Kasumi-1 (cell line): ENCODE measurements at places on chromosomes 1 and 21.

- DNase-seq = peak; percentile 82
Observed at GRCh38 chr1:26602378-26602959, 72.9 kb downstream of the RPS6KA1 start.

GRCh38 chr1:197637406-197637805 is 137.9 kb downstream of the DENND1B start:
- DNase-seq = no peak

DNA sequence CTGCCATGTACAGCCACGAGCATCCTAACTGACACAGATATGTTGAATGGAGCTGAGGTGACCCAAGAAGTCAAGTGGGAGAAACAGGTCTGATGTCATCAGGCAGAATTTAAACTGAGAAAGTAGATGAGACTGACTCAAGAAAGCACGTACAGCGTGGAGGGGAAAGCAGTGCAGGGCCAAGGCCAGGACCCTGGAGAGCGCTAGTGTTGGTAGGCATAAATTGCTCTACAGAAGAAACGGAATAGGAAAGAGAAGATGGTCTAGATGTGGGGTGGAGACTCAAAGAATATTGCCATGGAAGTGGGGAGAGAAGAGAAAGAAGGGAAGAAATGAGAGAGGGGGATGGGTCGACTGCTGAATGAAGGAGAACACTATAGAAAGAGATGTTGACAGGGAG is 45.3 kb upstream of the GJB5 start:
- DNase-seq = peak; percentile 2

DNA sequence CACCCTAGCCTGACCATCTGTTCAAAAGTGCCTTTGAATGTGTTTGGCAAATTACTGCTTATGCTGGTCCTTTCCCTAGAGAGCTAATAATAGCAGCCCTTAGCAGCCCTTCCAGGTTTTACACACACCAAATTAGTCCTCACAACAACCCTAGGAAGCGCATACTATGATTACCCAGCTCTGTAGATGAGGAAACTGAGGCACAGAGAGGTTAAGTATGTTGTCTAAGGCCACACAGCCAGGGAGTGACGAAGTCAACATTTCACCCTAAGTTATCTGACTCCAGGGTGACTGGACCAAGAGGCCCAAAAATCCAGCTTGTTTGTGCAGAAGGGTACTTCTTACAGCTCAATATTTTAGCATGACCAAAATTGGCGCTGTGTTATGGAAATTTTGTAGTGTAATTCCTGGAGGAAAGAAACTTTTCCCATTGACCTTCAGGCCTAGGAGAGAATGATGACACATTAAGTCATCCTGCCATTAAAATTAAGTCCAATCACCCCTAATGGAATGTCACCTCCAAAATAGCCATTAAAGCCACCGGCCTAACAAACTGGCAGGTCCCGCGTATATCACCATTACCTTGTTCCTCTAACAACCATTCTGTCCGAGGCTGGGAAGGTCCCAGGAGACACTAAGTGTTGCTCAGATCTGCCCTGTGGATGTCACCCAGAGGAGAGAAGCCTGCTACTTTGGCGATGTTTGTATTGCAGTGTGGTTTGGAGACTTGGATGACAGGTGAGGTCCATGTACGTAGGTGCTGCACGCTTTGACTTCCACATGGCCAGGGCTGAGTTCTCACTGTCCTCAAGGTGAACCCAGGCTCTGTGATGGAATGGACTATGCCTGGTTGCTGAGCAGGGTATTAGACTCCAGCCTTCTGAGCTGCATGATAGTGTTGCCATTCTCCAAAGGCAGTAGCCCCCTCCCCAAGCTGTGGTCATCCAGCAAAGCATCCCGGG is 258.3 kb downstream of the TOMM20 start:
- no peak for DNase-seq

DNA sequence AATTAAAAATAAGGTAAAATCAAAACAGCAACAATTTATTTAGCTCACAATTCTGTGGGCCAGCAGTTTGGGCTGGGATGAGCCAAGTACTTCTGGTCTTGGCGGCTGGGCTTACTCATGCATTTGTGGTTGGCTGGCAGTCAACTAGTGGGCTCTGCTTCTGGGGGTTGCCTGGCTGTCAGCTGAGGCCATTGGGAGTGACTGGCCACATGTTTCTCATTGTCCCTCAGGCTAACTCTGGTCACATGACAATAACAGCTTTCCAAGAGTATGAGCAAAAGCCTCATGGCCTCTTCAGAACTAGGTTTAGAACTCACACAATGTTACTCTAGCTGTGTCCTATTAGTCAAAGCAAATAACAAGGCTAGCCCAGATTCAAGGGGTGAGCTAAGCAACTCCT is 15.6 kb upstream of the CHIA start:
- no peak for DNase-seq

GRCh38 chr1:67787746-67788145 is 45.5 kb downstream of the GNG12 start:
- DNase-seq = no peak

DNA sequence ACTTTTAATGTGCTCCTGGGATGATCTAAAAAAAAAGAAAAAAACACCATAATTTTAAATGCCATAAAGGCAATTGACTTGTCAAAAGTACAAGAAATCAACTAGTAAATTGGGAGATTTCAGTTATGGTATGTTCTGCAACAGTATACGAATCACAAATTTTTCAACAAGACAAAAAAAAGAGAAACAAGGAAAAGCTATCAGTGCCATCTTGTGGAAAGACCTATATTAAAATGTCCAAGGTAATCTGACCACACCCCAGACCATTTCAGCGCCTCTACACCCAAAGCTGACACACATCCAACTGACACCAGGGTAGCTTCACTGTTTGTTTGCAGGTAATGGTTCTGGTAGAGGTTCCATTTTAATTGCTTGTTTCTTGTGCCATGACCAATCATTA is 5.0 kb upstream of the DUSP23 start:
- DNase-seq = peak; percentile 14

DNA sequence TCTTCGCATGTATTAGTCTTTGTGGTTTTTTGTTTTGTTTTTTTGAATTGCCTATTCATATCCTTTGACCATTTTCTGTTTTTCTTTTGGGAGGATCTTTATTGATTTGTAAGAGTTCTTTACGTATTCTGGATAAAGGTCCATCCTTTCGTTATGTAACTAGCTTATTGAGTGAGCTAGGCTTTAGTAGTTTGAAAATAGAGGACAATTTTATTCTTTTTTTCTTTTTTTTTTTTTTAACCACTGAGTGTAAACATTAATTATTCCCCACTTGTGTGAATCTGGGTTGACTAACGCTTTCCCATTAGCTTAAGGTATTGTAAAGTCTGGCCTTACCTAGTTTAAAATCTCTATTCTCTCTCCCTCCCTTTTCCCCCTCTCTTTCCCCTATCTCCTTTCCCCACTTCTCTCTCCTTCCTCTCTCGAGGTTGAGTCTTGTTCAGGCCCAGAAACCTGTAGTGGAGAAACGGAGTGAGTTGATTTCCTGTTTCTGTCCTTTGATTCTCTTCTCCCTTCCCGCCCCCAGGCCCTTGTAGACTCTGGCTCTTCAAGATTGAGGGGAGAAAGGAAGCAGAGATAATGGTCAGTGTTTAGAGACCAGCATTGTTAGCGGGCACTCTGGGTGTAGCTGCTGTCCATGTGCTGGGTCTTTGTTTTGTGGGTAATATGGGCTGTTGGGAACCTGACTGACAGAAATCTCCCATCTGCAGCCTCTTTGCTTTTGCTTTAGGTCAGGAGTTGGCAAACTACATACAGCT is 1.5 kb downstream of the MORC3 start:
- DNase-seq = peak; percentile 65

- no peak for DNase-seq
Observed at GRCh38 chr1:26181586-26182382, 4.5 kb downstream of the CNKSR1 start.

DNA sequence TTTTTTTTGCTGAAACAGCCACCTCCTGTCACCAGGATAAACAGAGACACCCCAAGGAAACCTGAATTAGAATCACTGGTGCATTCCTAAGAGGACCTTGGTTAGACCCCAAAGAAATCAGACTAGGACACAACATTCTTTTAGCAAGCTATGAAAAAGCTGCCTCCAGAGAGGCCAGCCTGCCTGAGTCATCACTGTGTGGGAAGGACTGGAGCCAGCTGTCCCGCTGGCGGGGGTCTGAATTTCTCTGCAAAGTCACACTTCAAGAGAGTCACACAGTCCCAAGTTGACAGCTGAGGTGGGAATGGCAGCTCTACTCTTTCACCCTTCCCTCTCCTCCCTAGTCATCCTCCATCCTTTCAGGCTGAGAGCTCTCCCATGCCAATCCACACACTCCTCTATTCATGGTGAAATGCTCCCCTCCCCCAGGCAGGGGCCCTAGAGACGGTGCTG is 405.0 kb upstream of the POU3F1 start:
- DNase-seq = no peak

GRCh38 chr1:94707321-94708298 is 112.5 kb upstream of the SLC44A3 start:
- no peak for DNase-seq

DNA sequence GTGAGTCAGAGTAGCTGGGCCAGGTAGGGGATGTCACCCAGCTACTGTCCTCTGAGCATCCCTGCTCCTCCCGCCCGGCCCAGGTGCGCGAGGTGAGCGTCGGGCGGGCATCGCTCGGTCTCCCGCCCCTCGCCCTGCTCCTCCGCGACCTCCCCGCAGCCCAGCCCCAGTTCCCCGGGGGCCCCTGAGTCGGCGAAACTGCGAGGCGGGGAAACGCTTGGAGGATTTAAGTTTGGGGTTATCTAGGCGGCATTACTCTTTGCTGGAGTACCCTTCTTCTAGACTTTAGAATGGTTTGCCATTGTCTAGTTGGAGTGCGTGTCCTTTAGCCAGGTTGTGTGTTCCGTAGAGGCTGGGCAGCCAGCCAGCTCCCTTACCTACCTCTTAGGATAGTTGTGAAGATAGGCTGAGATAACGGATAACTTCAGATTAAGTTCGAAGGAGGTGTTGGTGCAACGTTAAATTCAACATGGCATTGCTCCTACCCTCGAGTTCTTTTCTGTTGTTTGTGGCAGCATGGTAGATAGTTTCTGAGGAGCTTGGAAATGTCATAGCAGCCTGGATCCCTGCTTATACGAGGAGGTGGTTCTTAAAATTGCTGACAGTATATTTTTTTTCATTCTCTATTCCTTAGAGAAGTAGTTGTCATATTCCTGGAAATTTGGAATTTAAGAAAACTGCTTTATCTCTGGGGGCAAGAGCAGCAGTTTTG is 697 bp downstream of the AGO3 start:
- no peak for DNase-seq

DNA sequence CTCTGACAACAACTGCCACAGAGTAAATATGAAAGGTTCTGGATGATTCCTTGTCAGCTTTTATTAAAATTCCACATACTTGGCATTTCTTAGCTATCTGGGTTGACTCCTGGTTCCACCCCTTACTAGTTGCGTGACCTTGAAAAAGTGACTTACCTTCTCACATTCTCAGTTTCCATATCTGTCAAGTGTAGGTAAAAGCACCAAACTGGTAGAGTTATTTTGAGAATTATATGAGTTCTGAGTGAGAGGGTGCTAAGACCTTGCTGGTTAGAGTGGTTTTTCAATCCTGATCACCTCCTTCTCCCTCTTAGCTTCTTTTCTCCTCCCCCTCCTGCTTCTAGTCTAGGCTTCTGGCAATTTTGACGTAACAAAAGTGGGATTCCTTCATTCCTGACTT is 83.4 kb upstream of the ABCD3 start:
- no peak for DNase-seq

DNA sequence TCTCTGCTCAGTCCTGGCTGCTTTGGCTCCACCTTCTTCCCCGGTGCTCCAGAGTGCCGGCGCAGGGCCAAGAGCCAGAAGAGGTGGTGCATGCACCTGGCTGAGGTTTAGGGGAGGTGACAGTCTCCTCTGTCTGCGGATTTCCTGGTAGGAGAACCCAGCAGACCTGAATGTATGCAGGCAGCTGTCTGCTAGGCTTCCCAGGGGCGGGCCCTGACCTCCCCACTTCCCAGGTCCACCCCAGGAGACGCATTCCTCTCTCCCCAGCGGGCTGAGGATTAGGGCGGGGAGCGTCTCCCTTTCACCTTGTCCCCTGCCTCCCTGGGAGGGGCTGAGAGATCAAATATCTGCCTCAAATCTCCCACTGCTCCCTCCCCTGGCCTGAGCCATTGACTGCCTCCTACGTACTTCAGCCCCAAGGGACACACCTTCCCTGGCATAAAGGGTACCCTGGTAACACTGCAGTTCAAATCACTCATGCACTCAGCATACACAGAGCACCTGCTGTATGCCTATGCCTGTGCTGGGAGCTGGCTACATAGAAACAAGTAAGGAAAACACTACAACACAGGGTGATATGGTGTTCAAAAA is 27.5 kb downstream of the DMBX1 start:
- no peak for DNase-seq

DNA sequence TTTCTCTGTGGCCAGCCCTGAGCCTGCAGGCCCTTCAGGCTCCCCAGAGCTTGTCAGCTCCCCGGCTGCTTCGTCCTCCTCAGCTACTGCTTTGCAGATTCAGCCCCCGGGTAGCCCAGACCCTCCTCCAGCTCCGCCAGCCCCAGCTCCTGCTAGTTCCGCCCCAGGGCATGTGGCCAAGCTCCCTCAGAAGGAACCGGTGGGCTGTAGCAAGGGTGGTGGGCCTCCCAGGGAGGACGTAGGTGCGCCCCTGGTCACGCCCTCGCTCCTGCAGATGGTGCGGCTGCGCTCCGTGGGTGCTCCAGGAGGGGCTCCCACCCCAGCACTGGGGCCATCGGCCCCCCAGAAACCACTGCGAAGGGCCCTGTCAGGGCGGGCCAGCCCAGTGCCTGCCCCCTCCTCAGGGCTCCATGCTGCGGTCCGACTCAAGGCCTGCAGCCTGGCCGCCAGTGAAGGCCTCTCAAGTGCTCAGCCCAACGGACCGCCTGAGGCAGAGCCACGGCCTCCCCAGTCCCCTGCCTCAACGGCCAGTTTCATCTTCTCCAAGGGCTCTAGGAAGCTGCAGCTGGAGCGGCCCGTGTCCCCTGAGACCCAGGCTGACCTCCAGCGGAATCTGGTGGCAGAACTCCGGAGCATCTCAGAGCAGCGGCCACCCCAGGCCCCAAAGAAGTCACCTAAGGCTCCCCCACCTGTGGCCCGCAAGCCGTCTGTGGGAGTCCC is 45.4 kb downstream of the YARS1 start:
- no peak for DNase-seq

- DNase-seq = no peak
Observed at GRCh38 chr21:42311816-42312625, 3.2 kb downstream of the TFF3 start.
